ENCODE measurements at places on chromosomes 6 and 20. TPM values are rescaled to one million over a fixed set of nuclear protein-coding genes. Genes with fewer than 3 reads are reported as not detected.

- no peak for DNase-seq
Measured at GRCh38 chr6:106163966-106164877, 78.1 kb downstream of the PRDM1 start.

DNA sequence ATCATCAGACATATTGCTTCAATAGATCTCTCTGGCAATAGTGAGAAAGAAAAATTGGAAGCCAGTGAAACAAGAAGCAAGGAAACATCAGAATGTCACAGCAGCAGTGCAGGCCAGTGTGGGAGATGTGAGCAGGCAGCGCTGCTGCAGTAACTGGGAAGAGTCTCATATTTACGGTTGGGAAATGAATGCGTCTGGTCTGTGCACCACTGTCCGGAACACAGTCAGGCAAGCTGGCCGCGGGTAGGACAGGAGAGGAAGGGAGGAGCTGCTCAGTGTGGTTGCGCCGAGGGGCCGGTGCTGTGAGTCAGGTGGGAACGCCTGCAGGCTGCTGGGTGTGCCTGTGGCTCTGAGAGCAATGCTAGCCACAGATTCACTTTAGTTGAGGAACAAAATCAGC is 6.4 kb upstream of the PSMG4 start:
- DNase-seq, result no peak

- DNase-seq, result no peak
Measured at GRCh38 chr6:16783509-16783908, 22.2 kb upstream of the ATXN1 start.

DNA sequence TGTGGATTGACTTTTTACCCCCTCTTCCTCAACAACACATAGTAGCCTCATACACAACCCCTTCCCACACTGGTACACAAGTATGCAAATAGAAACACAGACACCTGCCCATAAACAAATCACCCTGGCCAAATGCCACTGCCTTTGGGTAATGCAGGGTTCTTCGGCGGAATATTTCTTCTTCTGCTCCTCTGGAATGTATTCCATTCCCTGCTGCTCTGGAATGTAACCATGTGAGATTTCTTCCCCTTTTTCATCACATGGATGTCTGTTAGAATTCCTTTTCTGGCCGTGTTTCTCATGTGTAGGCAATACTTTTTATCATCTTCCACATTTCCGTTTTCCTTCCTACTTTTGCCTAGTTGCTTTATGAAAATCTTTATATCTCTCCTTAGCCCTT is 76.1 kb upstream of the TPD52L1 start:
- DNase-seq, result no peak

GRCh38 chr6:5084781-5085647 is at the start of gene PPP1R3G:
Gene PPP1R3G (plus strand): TSS chr6:5085341. CDS start chr6:5085486, 145 bp downstream.
- DNase-seq, result no peak

DNA sequence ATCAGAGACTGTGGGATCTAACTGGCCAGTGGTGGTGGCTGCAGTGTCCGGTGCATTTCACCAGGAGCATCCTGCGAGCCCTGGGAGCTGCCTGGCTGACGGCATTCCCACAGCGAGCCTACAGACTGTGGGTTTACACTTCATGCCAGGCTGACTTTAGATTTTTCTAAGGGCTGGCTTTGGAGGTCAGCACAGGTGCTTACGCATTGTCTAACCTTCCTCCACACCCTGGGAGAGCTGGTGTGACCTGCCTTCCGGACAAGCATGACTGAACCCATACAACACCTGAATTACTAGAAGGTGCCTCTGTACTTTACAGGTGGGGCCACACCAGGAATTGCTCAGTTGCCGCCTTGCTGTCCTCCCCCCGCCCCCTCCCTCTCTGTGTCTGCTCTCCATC is 96.2 kb downstream of the RREB1 start:
- no peak for DNase-seq

DNA sequence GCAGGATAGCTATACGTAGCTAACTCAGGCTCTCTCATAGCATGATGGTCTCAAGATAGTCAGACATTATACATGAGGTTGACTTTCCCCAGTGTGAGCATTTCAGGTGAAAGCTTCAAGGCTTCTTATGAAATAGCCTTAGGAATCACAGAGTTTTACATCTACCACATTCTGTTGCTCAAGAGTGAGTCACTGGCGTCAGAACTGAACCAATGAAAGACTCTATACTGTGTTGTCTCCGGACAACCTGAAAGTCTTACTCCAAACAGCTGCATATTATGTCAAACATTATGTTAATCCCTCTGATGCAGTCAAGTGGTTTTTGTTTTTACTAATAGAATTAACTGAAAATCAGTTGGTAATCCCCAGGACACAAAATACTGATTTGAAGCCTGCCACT is 79.8 kb upstream of the TRDN start:
- DNase-seq, result no peak

DNA sequence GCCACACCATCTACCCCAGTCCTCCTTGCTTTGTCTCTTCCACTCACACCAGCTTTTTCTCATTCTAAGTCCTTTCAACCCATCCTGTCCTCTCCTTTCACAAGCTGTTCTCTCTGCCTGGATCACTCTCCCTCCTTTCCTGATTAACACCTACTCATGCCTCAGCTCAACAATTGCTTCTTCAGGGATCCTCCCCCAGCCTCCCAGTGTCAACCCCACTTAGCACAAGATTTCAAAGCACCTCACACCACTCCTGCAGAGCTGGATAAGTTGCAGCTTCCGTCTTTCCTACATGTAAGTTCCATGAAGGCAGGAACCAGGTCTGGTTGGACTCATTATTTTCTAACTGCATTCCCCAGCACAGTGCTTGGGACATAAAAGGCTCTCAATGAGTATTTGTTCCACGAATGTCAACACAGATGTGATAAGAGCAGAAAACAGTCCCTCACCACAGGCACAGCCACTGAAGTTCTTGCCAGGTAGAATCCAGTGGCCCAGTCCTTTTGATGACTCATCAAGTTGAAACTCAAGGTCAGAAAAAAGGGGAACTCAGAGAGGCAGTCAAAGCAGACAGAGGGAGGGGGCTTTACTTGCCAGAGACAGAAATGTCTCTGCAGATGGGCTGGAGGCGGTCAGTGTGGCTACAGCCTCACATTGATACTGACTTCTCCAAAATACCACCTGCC is 193.4 kb upstream of the PRDM1 start:
- no peak for DNase-seq

GRCh38 chr6:140388192-140388802 is 1013.8 kb upstream of the CITED2 start:
- no peak for DNase-seq

DNA sequence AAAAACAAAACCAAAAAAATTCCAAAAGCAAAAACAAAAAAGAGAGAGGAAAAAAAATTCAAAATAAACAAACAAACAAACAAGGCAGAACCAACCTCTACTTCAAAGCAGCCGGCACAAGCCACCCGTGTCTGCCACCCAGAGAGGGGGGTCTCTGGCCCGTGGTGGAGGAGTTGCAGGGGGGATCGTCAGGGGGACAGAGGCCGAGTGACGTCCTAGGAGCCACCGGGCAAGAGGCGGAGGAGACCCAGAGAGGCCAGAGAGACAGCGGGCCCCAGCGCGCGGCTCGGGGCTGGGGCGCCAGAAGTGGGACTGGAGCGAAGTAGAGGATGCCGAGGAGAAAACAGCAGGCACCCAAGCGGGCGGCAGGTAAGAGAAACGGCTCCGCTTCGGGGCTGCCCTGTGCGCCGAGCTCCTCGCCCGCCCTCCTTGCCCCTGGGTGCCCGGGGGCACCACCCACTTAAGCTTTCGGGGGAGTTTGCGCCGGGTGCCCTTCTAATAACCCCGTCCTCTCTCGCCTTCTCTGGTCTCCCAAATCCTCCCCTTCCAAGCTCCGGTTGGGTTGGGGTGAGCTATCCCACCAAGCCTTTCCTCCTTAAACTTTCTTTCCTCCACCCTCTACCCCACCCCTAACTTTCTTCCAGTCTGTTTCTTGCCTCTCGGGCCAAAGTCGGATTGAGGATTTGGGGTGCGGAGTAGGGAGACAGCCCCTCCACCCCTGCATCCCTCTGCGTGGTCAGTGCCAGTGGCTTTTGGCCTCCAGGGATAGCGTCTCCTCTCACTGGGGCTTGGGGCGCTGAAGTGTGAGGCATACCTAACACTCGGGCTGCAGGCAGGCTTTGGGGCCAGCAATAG is 1.0 kb downstream of the TSHZ2 start:
- DNase-seq, result no peak

DNA sequence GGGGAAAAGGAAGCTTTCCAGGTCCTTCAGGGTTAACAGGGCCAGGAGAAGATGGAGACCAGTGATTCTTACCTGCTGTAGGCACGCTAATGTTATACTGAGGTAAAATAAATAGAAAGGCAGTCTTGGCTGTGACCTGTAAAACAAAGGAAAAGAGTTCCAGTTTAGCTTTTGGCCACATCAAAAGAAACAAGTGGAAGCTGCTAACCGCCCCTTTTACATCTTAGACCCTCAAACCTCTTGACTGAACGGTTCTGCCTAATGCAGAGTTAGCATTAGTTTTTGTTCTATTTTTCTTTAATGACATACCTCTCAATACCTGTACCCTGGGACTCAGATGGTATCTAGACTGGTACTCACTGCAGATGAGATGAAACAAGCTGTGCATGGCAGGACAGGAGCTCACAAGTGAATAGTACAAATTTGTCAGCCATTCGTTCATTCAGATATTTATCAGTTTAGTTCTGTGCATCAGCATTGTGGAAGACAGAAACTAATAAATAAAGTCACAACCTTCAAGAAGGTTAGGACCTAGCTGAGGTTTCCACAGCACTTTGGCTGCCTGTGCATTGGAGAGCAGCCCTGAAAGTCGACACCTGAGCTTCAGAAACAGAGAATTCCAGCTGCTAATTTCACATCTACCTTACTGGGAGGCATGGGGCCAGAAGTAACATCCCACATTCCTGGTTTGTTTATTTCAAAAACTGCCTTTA is 41.0 kb downstream of the TRAM2 start:
- no peak for DNase-seq

GRCh38 chr20:53070224-53070623 is 98.1 kb downstream of the TSHZ2 start:
- no peak for DNase-seq

DNA sequence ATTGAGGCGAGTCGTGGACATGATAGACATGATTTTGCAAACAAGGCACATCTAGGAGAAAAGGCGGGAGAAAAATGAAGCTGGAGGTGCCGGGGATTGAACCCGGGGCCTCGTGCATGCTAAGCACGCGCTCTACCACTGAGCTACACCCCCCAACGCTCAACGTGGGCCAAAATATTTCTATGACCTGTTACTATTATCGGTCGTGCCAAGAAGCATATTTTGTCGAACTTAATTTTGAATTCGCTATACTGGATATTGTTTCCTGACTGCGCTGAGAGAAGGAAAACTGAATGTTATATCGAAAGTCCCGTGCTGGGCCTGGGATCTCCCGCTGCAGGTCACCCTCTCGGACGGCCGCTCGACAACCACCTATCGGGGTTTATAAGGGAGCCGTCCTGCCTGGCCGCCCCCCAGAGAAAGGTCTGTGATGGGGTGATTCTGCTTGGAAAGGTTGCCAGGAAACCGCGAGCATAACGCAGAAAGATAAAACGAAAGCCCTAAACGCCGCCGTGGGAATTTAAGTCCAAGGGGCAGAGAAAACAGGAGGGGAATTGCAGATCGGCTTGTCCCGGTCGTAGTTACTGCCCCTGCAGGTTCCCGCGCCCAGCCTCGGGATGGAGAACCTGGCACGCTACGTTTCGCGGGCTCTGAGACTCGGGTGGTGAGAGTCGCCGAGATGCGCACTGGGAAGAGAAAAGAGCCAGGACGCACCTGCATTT is 60.0 kb downstream of the TRIM27 start:
- DNase-seq, result peak; percentile 71

The CDH22 gene
- total RNA-seq, result 0.06 TPM

The ZBTB12 gene
- total RNA-seq, result 1.7 TPM

The STMND1 gene
- total RNA-seq, result not detected

The FOXC1 gene
- 7.9 TPM for total RNA-seq

The PNLDC1 gene
- not detected for total RNA-seq

The COL9A3 gene
- total RNA-seq, result 1.8 TPM

The RBPJL gene
- total RNA-seq, result not detected

The IPCEF1 gene
- 1.9 TPM for total RNA-seq

The COX4I2 gene
- total RNA-seq, result not detected

All from glomerular endothelial cell (primary cell).